ENCODE measurements at places on chromosomes 6 and 20. TPM values are rescaled to one million over a fixed set of nuclear protein-coding genes. Genes with fewer than 3 reads are reported as not detected.

DNA sequence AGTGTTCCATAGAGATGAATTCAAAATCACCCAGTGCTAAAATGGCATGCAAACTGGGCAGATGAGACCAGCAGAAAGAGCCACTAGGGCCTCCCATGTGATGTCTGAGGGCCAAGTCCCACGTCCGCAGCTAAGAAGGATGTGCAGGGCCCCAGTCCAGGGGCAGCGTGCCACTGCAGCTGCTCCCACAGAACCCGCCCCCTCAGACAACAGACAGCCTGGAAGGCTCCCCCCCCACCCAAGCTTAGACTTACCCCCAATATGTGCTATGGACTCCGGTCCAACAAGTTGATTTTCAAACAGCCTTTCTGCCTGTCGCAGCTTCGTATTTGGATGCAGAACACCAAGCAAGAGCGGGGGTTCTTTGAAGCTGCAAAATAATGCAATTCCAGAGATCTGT lies 14.0 kb downstream of the APMAP start:
- DNase-seq = no peak

DNA sequence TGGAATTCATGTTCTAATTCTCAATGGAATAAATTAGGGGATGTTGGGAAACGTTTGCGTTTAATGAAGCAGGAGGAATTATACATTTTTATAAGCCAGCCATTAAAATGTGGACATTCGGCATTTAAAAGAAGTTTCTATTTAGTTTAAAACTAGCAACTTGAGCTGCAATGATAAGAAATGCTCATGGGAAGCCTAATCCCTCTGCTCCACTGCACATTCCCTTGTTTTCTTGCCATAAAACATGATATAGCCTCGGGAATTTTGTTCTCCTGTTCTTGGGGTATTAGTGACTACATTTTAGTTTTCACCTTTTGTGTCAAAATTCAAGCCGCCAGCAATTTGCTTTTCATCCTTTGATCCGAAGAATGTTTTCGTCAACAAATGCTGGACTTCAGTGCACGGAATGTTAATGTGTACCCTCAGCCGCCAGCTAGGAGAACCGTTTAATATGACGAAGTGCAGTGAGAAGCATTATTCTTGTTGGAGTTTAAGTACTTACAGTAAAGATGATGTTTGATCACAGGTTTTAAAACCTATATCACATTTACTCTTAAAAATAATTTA lies 137.9 kb downstream of the HIVEP1 start:
- DNase-seq = no peak

The BMP5 gene
- total RNA-seq = 0.10 TPM

The PSORS1C2 gene
- total RNA-seq = not detected

Measured in posterior vena cava (tissue), 2 donors.